ENCODE measurements at places on chromosomes 4 and X.

DNA sequence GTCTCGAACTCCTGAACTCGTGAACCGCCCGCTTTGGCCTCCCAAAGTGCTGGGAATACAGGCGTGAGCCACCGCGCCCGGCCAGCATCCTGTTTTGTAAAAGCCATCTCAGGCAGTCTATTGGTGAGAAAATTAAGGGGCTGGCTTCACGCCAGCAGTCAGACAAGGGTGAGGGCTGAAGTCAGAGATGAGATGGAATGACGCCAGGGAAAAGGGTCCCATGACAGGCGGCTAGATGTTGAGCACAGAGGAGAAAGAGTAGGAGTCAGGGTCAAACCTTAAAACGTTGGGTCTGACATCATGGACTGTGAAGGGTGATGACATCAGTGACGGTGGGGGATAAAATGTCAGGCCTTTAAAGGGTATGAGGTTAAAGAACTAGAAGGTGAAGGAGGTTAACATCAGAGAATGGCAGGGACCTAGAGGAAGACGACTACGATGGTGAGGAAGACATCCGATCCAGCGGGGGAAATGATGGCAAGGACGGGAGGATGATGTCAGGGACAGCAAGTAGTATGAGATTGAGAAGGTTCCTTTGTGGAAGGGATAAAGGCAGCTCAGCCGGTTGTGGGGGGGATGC lies 504 bp upstream of the RBM3 start:
- no peak for DNase-seq

DNA sequence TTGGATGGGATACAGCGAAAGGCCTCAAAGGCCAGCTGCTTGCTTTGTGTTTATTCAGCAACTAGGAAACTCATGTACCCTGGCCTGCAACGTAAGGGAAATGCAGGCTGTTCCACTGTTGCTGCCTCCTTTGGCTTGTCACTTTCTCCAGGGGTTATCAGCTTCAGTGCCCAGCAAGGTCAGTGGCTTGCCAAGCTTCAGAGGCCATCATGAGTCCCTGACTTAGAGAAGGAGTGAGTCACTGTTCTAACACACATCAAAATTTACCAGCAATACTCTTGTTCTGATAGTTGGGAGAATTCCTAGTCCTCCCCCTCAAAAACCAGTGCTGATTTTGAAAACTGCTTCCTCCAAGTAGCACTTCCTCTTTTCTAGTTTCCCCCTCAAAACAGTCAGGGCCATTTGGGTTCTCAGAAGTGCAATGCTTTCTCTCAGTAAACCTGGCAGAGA lies 250.8 kb downstream of the ARHGAP24 start:
- no peak for DNase-seq

- DNase-seq, result no peak
These were observed 65.7 kb upstream of the KCNIP4 start for GRCh38 chr4:22014222-22014741.

DNA sequence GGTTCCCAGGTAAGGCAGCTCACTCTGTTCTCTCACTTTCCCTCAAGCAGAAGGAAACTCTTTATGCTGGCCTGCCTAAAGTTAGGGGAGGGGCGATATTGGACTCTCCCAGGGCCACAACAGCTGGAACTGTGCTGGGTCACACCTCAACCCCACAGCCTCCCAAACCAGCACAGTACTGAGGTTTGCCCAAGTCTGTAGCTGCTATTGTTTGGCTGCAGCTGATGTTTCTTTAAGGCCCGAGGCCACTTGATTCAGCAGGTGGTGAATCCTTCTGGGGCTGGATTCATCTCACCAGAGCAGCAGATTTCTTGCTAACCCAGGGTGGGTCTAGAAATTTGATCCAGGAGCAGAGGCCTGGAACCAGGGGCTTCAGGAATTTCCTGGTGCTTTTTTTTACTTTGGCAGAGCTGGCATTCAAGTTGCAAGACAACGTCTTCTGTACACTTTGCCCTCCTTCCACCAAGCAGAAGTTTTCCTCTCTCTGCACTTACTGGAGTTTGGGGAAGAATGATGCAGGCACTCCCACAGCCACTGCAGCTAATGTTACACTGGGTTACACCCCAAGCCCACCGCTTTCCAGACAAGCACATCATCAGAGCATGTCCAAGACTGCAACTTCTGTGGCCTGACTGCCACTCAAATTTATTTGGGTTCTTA lies 544.7 kb upstream of the NDST4 start:
- no peak for DNase-seq

DNA sequence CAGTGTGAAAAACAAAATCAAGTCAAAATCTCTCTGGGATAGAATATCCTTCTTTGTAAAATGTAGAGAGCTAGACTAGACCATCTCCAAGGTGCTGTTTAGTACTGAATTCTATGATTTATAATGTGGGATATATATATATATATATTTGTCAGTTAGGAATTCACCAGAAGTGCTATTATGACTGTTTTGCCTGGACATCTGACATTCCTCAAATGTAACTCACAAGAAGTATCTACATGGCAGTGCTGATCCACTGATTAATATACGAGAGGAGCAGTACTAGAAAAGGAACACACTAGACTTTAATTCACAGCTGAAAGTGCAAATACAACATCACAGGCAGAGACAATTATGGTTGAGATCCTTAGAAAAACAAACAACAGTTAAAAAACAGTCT lies 208.9 kb downstream of the GBA3 start:
- DNase-seq, result no peak

DNA sequence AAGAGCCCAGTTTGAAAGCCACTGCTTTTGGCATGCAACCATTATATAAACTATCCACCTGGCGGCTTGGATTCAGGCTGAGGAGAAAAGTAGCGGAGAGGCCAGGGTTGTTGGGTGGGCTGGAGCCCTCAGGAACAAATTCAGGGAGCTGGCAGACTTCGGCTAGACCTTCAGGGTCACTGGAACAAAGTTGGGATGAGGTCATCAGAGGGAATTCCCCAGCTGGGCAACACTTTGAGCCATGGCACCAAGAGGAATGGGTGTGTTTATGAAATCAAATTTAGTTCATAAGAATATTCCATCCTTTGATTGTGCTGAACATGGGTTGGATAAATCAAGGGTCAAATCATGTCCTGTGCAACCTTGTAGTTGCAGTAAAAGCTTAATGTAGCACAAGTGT lies 22.0 kb downstream of the MTMR1 start:
- no peak for DNase-seq

GRCh38 chrX:97326456-97326855 lies 442.7 kb downstream of the RPA4 start:
- no peak for DNase-seq

GRCh38 chrX:39445336-39445735 lies 644.1 kb downstream of the MID1IP1 start:
- DNase-seq, result no peak

GRCh38 chrX:37860721-37861120 lies 13.3 kb upstream of the DYNLT3 start:
- no peak for DNase-seq

GRCh38 chrX:69100478-69100877 lies 64.8 kb downstream of the PJA1 start:
- no peak for DNase-seq

DNA sequence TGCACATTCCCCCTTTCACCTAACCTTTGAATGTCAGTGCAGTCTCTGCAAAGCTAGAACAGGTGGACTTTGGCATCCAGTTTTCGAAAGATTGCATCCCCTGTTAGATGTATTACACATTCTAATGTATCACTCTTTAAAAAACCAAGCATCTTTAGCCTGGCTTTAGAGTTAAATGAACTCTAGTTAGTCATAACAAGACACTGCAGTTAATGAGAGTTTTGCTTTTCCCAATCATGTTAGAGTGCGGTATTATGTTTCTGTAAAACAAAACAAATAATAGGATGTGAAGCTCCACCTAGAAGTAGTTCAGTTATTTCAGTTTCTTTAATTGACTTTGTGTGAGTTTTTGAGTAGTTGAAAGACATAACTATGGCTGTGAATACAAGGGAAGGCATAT lies 42.2 kb downstream of the PARM1 start:
- DNase-seq, result no peak

- no peak for DNase-seq
These were observed 151.3 kb downstream of the RTL9 start for GRCh38 chrX:110509755-110510532.

DNA sequence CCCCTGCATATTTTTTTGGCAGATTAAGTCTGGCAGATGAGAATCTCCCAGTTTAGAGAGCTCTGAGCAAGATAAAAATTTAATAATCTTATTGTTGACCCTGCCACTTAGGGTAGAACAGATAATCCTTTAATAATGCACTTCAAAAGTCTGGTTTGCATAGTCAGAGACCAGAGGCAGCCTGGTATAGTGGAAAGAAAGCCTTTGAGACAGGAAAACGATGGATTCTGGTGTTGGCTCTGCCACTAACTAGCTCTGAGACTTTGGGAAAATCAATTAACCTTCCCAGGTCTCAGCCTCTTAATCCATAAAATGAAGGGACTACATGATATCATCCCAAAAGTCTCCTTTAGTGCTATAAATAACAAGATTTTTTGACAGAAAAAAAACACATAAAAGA lies 824.5 kb downstream of the STIM2 start:
- no peak for DNase-seq

DNA sequence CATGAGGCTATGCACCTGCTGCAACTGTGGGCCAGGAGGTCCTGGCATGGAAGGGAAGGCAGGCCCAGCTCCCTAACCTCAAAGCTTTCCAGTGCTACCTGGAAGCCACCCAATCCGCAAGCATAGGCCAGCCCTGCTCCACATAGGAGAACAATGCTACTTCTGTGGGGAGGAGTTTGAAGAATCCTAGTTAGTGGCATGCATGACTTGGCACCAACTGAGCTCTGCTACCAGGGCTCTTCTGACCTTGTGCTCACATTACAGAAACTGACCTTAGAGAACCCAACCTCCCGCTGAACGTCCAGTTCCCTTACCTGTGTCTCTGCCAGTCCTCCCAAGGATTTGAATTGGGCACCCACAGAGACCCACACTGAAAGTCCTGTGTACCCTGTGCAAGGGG lies 58.8 kb downstream of the USP46 start:
- no peak for DNase-seq

GRCh38 chr4:152099555-152099954 lies 338.7 kb upstream of the GATB start:
- DNase-seq, result no peak

GRCh38 chrX:153460826-153461225 lies 9.6 kb downstream of the HAUS7 start:
- peak; percentile 27 for DNase-seq

DNA sequence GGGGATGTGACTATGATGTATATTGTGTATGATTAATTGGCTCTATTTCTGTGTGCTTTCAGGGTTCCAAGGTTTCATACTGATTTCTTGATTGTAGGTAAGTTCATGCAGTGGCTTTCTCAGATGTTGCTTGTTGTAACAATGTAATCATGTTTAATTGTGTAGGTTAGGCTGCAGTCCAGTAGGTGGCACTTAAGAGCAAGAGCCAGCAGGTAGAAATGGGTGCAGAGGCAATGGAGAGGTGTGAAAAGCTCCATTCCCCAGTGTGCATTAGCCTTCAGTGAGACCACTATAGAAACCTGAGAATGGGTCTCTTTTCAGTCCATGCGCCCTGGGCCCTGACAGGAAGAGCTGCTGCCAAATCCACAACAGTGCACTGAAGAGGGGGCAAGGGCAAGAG lies 28.2 kb downstream of the DCAF12L2 start:
- no peak for DNase-seq

DNA sequence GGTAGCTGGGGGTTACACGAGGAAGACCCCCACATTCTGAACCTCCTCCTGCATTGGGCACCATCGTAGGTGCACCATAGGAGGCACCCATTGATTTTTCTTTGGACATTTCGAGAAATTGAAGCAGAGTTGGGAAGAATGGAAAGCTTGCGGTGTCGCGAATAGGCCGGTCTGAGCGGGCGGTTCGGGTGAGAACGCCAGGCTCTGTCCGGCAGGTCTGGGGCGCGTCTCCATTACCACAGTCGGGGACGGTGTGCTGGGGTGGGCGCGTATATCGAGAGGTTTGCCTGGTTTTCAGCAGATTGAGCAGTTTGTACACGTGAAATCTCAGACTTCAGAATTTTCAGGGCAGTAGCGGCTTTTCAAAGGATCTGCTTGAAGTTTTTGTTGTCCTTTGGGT lies 560 bp downstream of the PASD1 start:
- no peak for DNase-seq

- peak; percentile 3 for DNase-seq
These were observed 833.9 kb upstream of the PRKX start for GRCh38 chrX:4547213-4547836.

DNA sequence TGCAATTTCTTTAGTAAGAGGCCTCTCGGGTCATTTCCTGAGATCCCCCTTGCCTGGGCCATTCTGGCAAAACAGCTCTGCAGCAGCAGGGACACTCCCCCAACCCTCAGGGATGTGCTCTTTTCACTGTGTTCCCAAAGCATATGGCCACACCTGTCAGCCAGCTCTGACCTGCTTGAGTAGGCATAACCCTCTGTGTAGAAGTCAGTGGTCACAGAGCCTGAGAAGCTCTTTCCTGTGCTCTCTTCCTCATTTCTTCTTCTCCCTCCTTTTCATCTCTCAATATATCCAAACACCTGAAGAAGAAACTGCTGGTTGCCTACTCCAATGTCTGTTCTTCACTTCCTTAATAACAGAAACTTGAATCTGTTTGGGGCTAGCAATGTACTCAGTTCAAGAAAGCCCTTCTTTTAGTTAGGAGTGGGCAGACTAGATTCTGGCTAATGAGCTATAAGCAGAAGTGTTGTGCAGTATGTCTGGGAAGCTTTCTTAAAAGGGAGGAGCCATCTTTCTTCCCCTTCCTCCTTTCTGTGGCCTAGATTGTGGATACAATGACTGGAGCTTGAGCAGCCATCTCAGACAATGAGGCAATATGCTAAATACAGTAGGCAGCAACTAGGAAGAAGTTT lies 73.3 kb downstream of the PRPS1 start:
- no peak for DNase-seq

GRCh38 chr4:165875446-165875845 lies 2.4 kb downstream of the TLL1 start:
- no peak for DNase-seq

GRCh38 chr4:185276036-185276435 lies 66.6 kb downstream of the SNX25 start:
- no peak for DNase-seq

DNA sequence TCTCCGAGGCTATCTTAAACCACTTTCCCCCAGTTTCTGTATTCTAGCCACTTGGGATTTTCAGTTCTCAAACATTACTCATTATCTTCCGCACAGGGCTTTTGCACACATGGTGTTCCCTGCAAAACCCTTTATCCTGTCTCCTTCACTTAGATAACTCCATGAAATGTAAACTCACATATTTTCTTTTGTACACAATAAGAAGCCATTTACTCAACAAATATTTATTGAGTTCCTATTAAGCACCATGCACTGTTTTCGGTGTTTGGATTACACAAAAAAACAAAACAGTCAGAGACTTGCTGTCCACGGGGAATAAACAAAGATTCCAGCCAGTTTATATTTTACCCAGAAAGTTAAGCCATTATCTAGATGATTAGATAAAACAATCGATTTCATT lies 42.5 kb upstream of the UNC5C start:
- no peak for DNase-seq

- no peak for DNase-seq
These were observed 82.6 kb upstream of the GYPA start for GRCh38 chr4:144223149-144223548.

Data from activated T-helper 1 cell treated with Interleukin-2 at 50 U/mL for 16 hours (primary cell).